ENCODE measurements at places on chromosomes 12 and 14. TPM values are rescaled to one million over a fixed set of nuclear protein-coding genes. Genes with fewer than 3 reads are reported as not detected.

The ZC2HC1C gene
- 0.98 TPM for total RNA-seq

The CDKN3 gene
- 64.3 TPM for total RNA-seq

The TAS2R30 gene
- total RNA-seq: 6.6 TPM

The PIWIL1 gene
- total RNA-seq: not detected

The NXPH4 gene
- 0.73 TPM for total RNA-seq

Data from subcutaneous preadipocyte (primary cell).